ENCODE measurements at places on chromosomes 4 and X.

- no peak overlapping the region for H3K27ac ChIP-seq
- no peaks in the 10 kb centered on the region for H3K4me1 ChIP-seq
- no peaks in the 10 kb centered on the region for H3K27me3 ChIP-seq
- no peak overlapping the region for H3K4me3 ChIP-seq
Observed at GRCh38 chrX:78452356-78452755, 124.9 kb upstream of the CYSLTR1 start.

DNA sequence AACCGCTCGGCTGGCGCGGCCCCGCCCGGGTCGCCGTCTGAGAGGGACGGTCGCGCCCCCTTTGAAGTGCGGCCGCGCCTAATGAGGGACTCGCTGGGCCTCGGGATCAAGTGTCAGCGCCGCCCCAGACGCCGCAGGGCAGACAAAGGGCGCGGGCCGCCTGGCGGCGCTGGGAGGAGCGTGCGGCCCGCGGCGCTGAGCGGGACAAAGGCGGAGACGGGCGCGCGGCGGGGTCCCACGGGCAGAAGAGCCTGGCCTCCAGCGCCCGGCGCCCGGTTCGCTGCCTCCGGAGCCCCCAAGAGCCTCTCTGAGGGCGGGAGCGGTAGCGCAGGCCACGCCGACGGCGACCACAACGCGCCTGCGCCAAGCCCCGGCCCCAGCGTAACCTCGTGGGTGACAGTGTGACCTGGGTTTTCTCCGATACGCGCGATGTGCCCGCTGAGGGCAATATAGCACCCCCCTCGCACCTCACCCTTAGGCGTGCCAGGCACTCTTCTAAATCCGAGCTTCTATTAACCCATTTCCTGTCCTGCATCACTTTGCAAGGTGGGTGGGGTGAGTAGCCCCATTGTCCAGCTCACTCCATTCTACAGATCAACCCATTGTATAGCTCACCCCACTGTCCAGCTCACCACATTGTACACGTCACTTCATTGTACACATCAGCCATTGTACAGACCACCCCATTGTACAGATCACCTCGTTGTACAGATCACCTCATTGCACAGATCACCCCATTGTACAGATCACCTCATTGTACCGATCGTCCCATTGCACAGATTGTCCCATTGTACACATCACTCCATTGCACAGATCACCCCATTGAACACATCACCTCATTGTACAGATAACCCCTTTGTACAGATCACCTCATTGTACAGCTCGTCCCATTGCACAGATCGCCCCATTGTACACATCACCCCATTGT is 33.7 kb upstream of the STX18 start:
- peak overlapping the region; percentile 18 for H3K27ac ChIP-seq
- peaks cover 8% of the 10 kb centered on the region for H3K36me3 ChIP-seq
- peak; percentile 59 for DNase-seq
- peaks cover 15% of the 10 kb centered on the region for H3K4me1 ChIP-seq

DNA sequence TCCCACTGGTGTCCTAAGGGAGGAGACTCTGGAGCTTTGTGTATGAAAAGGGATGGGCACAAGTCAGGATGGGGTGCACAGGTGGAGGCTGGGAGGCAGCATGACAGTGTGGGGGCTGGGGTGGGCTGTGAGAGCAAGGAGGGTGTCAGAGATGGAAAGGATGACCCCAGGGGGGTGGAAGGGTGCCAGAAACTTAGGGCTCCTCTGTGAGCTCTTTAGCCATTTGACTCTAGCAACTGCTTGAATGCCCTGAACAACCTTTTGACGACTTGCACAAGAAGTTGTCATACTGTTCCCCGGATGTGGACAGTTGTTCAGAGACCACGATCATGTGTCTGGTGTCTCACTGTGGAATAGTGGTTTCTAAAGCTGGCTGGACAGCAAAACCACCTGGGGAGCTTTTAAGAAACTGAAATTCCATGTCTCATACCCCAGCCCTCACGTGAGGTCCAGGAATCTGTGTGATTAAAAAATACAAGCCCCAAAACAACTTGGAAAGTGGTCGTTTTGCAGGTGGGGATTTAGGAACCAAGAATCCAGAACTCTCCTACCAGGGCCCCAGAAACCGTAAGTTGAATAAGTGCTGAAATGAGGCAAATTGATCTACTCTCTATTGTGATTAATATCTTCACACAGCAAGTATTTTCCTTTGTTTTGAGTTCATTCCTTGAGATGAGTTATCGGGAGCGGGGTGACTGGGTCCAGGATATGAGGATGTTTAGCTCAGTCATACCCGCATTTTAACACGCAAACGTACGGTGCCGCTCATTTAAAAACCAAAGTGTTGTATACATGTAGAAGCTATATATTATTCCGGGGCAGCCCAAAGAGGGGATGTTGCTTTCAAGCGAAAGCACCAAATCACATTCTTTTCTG is 3.4 kb downstream of the RHOH start:
- peak overlapping the region; percentile 100 for H3K4me3 ChIP-seq
- peak; percentile 45 for DNase-seq
- peaks cover 72% of the 10 kb centered on the region for H3K4me1 ChIP-seq
- H3K27ac ChIP-seq, result peak overlapping the region; percentile 100
- peaks cover 35% of the 10 kb centered on the region for H3K36me3 ChIP-seq

- H3K36me3 ChIP-seq, result peaks cover 9% of the 10 kb centered on the region
- peaks cover 25% of the 10 kb centered on the region for H3K4me1 ChIP-seq
- peak overlapping the region; percentile 96 for H3K27ac ChIP-seq
- no peaks in the 10 kb centered on the region for H3K27me3 ChIP-seq
- no peak for DNase-seq
Observed at GRCh38 chrX:2262668-2263055, 238.1 kb downstream of the DHRSX start.

DNA sequence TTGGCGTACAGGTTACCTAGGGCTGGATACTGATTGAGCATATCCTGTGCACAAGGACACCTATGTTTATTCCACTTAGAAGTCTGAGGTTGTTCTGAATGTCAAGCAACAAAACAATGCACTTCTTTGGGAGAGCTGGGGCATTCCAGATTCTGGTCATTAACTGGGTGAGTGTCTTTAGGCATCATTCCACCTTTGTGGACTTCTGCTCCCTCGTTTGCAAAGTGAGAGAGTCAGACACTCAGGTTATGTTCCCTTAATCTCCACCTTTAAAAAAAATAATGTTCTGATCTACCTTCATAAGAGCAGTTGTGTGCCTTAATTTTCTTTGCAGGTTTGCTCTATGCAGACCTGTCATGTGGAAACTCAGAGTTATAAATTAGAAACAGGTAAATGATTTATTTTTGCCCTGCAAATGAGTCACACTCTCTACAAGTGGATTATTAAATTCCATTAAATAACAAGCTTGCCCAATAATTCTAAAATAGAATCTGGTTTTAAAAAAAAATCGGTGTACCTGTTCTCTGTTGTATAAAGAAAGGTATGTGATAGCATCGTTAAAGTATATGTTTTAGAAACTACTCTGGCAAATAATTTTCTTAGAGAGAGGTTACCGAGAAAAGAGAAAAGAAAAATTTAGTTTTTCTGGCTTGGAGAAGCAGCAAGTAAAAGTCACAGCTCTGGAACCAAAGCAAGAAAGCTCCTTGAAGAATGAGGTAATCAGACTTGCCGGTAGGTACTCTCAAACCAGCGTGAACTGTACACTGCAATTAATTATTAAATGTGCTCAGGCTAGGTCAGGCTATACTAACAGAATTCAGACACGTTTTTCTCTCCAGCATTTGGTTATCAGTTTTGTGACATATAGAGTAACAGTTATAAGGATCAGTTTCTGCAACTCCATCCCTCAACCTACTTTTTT is 93.2 kb downstream of the SORBS2 start:
- no peaks in the 10 kb centered on the region for H3K36me3 ChIP-seq
- no peak overlapping the region for H3K27ac ChIP-seq

Measured in naive B cell (primary cell).